ENCODE measurements at places on chromosomes 3 and 15.
A peak's percentile ranks its signal among the peaks of the same experiment; 100 is the strongest.

DNA sequence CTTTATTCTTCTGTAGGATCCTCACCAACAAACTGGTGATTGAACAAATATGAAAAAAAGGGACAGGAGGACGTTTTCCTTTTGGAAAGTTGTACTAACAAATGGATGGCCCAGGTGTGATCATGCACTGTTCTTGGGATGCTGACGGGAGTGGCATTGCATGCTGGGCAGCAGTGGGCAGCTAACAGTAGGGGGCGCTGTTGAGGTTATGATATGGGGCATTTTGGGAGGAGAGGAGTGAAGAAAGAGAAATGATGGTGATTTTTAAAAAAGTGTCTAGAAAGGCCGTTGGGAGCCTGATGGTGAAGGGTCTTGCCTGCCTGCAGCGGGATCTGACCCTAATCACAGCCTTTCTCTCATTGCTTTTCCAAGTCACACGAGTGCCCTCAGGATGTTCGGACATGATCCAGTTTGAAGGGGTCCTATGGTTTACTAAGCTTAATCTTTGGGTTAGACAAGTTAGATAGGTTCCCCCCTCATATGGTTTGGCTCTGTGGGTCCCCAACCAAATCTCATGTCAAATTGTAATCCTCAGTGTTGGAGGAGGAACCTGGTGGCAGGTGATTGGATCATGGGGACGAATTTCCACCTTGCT lies 46.2 kb upstream of the PRTG start:
- no peak for DNase-seq

DNA sequence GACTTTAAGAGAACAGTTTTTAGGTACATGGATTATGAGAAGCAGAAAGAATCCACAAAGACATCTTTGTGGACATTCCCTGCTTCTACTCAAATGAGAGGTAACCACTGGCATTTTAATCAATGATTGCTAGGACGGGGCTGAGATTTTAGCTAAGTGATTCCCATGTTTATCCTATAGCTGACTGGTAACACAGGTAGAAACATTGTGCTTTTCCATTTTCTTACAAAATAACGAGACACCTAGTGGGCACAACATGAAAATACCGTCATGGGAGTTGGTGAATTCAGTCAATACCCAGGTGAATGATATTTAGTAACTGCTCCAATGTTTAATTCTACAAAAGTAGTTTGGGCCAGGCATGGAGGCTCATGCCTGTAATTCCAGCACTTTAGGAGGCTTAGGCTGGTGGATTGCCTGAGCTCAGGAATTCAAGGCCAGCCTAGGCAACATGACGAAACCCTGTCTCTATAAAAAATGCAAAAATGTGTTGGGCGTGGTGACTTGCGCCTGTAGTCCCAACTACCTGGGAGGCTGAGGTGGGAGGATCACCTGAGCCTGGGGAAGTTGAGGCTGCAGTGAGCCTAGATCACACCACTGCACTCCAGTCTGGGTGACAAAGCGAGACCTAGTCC lies 37.2 kb upstream of the DENND4A start:
- DNase-seq = no peak

- no peak for DNase-seq
Observed at GRCh38 chr3:53758846-53759245, 87.4 kb downstream of the CHDH start.

DNA sequence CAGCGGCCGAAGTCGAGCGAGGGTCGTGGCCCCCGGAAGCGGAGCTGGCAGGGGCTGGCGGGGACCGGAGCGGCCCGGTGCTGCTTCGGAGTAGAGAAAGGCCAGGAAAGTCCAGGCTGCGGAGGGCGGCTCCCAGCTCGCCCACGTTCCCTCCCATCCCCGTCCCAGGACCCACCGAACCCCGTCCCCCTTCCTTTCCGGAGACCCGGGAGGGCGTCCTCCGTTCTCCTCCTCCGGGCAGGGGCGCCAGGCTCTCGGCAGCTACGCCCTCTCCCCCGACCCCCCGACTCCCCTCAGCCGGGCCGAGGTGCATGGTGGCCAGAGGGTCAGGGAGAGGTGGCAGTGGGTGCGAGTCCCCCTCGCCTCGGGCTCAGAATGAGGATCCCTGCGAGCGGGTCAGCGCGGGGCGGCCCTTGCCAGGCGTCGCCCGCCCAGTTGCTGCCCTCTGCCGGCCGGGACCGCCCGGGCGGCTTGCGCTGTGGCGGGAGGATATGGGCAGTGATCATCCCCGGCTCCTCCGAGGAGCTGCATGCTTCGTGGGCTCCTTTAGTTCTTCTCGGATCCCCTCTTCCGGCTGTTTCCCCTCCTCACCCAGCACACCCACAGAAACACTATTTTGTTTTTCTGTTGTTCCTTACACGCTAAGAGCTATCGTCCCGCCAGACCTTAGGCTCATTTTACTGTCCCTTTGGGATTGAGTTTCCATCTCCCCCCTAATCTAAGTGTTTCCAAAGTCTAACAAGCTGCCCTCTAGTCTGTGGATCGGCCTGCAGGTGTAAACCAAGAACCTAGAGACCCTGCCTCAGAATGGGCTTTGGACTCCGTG lies 744 bp upstream of the ALDH1A2 start:
- no peak for DNase-seq

- DNase-seq = no peak
Observed at GRCh38 chr3:9501226-9501625, 52.4 kb downstream of the LHFPL4 start.

- peak; percentile 90 for DNase-seq
Observed at GRCh38 chr15:62066663-62067447, at the start of gene C2CD4A. TSS of gene C2CD4A (plus strand) at chr15:62066977. CDS start at chr15:62067614, 637 bp downstream.

DNA sequence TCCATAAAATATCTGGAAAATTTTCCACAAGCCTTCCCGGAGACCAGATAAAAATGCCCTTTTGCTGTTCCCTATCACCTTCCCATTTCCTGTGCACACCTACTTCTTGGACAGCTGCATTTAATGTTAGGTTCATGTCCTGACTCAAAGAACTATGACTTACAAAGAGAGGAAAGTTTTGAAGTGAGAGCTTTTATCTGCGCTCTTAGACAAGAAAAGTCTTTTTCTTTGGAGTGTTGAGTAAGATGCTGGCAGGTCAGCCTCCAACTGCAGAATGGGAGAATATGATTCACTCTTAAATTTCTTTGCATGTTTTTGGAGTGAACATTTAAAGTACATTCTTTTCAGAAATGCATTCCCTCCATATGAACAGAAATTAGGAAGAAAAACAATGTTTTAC lies 147.3 kb upstream of the DPH6 start:
- DNase-seq = no peak

DNA sequence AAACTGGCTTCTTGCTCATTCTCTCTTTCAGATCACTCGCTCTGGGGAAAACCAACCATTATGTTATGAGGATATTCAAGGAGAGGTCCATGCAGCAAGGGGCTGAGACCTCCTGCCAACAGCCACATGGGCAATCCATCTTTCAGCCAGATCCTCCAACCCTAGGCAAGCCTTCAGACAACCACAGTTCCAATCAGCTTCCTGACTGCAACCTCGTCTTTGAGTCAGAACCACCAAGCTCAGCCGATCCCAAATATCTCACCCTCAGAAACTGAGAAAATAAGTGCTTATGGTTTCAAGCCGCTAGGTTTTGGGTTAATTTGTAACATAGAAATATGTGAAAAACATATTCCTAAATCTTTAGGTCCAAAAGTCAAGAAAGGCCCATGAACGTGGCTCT lies 10.3 kb downstream of the LDHAL6B start:
- DNase-seq = no peak

DNA sequence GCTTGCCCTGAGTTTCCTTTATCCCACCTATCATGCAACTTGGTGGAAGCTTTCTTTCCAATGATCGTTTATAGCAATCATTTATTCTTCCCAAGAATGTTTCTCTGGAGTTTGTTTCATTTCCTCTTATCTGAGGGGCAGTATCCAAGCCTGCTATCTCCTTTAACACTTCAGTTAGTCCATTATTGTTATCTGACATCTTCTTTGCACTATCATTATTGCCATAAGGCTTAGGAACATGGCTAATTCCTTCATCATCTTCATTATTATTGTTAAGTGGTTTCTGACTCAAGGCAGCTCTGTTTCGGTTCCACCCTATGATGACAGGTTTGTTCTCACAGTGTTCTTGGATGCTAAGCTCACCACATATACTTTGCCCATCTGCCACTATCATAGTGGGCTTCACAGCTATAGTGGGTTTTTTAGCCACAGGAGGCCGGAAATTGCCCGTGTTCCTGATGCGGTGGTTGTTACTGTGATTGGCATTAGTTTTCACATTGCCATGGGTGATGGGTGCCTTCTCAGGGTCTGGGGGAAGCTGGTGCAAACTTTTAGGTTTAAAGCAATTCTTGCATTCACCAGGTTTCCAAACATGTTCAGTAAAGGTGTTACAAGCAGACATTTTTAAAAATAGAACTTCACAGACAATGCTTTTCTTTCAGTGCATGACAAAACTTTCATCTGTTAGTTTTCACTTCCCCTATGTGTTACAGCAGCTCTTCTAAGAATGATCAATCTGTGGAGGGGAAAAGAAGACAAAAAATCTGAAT lies 110.6 kb upstream of the TSPAN3 start:
- no peak for DNase-seq

DNA sequence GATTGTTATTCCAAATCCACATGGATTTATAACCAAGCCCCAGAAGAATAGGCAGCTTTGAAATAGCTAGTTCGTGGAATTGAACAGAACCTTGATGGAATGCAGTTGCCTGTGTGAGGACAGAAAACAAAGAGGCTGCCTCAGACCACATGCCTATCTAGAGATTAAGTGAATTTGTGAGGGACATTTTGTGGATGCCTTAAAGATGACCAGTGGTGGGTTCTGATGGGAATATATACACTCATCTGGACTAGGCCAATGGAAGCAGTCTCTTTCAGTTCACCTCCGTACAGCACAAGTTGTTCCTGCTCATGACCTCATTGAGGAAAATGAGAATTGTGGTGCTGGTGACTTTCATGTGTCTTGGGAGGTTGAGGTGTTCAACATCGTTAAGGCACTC lies 63.2 kb upstream of the PYDC2 start:
- DNase-seq = no peak

DNA sequence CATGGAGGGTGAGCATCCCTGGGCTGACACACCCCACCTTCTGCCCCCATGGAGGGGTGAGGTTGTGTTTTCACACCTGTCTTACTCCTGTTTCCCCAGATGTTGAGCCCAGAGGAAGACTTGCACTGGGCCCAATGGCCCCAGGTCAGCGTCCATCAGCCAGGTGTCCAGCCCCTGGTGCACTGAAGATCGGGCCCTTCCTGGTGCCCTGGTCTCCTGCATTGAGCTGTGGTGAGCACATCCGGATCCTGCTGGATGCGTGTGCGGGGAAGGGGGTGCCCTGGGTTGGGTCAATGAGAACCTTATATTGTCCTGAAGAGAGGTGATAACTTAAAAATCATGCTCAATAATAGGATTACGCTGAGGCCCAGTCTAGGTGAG lies 227.3 kb downstream of the SNRPN start:
- DNase-seq = no peak

DNA sequence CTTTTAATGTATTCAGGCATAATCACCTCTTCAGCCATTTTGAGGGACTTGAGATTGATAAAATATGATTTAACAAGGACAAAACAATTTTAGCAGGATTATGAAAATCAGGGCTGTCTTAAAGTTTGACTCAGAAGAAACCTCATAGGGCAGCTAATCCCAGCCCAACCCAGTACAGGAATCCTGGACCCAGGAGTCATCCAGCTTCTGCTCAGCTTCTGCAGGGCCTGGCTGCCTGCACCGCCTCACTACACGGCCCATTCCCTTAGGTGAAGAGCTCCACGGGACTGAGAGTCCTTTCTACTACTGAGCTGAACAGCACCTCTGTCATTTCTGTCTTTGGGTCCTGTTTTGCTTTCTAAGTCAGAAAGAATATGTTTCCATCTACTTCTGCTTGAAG lies 37.5 kb downstream of the ARHGAP31 start:
- DNase-seq = no peak

DNA sequence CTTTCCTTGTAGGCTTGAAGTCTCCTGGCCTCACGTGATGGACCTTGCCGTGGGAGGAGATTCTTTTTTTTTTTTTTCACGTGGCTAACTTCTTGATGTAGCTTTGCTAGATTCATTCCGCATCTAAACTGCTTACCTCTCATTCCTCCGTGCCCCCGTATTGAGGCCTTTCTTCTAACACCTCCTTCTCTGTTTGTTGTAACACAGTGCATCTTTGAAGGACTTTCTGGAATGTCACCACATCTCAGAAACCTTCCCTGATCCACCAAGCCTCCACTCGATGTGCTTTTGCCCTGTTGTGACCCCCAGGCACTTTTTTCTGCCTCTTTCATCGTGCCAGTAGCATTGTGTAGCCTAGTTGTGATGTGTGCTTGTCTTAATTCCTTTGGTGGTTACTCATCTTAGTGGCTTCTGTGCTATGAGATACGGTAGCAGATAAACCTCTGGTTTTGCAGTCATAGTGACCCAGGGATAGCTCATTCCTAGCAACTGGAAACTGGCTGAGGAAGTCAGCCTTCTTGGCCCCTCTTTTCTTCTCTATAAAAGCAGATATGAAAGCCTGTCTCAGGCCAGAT lies 1.6 kb upstream of the BNC1 start:
- DNase-seq = no peak

DNA sequence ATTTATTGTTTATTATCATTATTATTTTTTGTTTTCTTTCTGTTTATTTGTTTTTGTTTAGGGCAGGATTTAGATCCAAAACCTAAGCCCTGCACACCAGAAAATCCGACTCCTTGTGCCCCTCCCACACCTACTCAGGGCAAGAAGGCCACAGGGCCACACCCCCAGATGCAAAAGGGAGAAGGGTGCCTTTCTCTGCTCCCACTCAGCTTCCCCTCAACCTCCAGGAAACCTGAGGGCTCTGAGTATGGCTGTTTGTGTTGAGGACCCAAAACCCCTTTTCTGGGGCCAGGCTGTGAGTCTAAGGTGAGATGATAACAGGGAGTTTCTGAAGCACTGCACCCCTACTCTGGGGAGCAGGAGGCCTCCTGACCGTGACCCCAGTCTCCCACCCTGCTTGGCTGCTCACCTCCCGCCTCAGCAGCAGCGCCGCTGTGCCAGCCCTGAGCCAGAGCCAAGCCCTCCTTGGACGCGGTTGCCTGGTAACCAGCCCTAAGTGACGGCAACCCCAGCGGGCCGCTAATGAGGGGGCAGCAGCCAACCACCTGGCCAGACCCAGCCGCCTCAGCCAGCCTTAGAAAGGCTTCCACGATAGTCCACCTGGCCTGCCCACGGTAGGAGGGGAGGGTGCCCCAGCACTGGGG lies 6.4 kb upstream of the C15orf39 start:
- peak; percentile 63 for DNase-seq
